Cardiac muscle cell (in vitro differentiated cells and primary cell): ENCODE measurements at places on chromosomes 5 and 9.

DNA sequence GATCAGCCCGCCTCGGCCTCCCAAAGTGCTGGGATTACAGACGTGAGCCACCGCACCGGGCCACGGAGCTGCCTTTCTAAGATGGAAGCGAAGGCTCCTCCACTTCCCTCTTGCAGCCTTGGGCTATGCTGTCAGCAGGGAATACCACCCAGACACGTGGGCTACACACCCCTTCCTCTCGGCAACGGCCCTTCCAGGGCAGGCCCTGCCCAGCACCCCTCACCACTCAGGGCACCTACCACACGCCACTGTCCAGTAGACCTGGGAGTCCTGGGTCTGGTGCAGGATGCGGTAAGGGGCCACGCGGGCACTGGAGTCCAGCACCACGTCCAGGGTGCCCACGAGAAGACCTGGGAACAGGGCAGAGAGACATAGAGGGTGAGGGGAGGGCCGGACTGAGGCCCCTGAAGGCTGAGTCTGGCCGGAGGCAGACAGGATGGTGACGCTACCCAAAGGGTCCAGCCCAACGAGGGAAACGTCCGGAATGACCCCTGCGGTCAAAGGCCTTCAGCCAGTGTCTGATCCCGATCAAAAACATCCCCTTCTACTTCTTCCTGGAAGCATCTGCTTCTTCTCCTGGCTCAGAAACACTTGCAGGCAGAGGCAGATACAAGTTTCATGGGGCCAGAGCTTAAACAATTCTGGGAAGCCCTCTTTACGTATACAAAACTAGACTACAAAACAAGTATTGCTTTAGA is 3.1 kb downstream of the TBC1D9B start:
- no peak for DNase-seq

DNA sequence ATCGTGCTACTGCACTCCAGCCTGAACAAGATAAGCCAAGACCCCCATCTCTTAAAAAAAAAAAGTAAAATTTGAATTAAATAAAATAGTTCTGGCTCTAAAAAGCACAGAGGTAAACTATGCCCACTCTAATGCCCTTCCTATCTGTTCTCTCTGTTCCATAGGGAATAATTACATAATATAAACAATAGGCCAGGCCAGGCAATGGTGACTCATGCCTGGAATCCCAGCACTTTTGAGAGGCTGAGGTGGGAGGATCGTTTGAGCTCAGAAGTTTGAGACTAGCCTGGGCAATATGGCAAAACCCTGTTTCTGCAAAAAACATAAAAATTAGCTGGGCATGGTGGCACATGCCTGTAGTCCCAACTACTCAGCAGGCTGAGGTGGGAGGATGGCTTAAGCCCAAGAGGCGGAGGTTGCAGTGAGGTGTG is 47.4 kb downstream of the MYO10 start:
- DNase-seq = peak; percentile 72

DNA sequence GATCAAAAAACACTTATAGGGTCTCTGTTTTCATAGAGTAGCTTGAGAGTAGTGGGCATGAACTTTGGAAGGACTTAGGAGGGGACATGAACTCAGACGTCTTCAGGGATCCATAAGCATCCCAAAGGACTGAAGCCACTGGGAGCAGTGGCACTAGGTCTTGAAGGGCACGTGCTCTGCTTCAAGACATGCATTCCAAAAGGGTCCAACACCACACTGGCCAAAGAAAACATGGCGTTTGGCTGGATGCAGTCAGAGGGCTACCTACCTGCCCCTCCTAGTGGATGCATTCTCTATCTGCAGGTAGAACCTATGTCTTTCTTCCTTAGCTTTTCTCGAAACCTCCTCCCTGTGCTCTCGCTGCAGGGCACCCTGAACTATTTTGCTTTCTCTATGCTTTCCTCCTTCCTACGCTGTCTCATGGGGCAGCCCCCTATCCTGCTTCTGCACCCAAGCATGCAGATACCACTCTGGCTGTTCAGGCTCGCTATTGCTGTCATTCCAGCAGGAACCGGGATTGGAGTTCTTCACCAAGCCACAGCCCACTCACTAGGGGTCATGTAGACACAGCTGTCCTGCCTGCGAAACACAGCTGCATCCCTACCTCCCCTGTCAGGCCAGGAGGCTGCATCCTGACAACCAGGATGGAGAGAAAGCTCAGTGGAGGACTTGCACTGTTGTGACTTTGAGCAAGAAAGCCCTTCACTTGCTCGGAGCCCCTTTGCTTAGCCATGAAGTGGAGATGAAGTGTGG is 11.9 kb downstream of the FAM240B start:
- DNase-seq = no peak

GRCh38 chr9:14452539-14452938 is 138.6 kb upstream of the NFIB start:
- DNase-seq = no peak

DNA sequence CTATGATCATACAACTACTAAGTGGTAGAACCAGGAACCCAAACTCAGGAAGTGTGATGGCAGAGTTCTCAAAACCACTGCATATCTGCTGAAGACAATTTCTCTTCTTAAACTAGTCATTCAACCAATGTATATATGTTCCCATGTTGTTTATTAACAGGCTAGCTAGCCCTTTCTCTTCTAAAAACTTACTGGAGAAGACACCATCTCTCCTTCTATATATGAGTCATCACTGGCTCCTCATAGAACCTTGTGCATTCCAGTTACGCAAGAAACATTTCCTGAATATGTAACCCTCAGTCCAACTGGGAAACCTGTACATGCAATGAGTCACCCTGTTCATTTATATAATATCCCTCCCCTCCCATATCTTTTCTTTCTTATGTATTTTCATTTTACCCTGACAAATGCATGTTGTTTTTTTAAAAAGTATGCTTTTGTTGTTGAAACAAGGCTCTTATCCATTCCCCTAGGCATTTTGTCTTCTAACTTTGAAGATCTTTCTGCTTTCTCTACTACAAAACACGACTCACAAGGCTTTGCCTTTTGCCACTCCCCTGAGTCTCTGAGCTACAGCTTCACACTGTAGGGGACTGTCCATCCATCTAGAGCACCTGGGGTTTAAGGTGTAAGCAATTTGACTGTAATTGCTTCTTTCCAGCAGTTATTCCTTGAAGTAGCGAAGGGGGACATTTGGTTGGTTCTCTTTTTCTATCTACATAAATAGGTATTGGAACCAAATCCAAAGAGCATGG is 119.5 kb downstream of the ANXA1 start:
- DNase-seq = no peak
